ENCODE measurements at places on chromosomes 5 and 9.

- DNase-seq: no peak
These were observed 124.4 kb downstream of the RFK start for GRCh38 chr9:76269789-76270188.

GRCh38 chr5:143086908-143087637 lies 316.4 kb downstream of the NR3C1 start:
- no peak for DNase-seq

GRCh38 chr9:117737721-117738226 lies 33.6 kb downstream of the TLR4 start:
- no peak for DNase-seq

- no peak for DNase-seq
These were observed 64.9 kb downstream of the GOLPH3 start for GRCh38 chr5:32109236-32109635.

- DNase-seq: no peak
These were observed 197.5 kb downstream of the ARHGEF28 start for GRCh38 chr5:73823508-73823925.

- DNase-seq: no peak
These were observed 1.0 kb upstream of the CDH6 start for GRCh38 chr5:31192442-31192841.

All from left renal cortex interstitium (tissue), 4 donors.